Activated CD4-positive, alpha-beta T cell treated with anti-CD3 and anti-CD28 coated beads, Interleukin-10, Interleukin-2, amounts not matched to agents 100 ng/mL and 50 ng/mL, durations not matched to agents 16 hours and 8 hours (primary cell): ENCODE measurements at places on chromosomes 2 and 18.
A peak's percentile ranks its signal among the peaks of the same experiment; 100 is the strongest.

DNA sequence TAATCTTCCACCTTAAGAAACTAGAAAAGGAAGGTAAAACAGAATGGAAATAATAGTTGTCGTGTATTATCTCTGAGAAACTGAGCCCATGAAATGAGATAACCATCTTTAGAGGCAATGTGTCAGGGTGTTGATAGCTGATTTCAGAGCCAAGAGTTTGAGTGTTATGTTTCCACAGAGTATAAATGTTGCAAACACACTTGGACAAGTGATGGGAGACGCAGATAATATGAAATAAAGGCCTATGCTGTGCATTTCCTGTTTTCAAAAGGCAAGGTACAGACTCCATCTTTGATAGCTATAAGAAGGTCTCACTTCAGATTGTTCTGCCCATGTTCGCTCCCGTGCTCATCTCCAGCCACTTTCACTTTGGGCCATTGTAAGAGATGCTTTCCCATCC, 25.9 kb upstream of the DNER start:
- DNase-seq, result no peak

GRCh38 chr2:102061962-102062795, 70.4 kb downstream of the IL1R2 start:
- DNase-seq, result peak; percentile 84

DNA sequence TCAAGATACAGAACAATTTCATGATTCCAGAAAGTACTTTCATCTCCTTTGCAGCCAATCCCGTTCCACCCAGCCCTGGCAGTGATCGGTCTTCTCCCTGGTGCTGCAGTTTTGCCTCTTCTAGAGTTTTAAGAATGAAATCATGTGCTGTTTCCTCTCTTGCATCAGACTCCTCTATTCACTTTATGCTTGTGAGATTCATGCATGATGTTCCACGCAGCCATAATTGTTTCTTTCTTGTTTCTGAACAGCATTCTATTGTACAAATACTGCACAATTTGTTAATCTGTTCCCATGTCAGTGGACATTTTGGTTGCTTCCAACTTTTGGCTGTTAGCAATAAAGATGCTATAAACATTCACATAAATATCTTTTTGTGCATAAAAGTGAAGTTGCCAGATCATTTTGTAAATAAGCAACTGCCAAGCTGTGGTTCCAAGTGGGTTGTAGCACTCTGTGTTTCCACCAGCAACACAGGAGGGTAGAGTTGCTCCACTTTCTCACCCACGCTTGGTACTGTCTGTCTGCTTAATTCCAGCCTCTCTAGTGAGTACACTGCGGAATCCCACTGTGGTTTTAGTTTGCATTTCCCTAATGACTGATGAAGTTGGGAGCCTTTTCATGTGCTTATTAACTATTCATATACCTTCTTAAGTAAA, 104.5 kb downstream of the TWIST2 start:
- no peak for DNase-seq

DNA sequence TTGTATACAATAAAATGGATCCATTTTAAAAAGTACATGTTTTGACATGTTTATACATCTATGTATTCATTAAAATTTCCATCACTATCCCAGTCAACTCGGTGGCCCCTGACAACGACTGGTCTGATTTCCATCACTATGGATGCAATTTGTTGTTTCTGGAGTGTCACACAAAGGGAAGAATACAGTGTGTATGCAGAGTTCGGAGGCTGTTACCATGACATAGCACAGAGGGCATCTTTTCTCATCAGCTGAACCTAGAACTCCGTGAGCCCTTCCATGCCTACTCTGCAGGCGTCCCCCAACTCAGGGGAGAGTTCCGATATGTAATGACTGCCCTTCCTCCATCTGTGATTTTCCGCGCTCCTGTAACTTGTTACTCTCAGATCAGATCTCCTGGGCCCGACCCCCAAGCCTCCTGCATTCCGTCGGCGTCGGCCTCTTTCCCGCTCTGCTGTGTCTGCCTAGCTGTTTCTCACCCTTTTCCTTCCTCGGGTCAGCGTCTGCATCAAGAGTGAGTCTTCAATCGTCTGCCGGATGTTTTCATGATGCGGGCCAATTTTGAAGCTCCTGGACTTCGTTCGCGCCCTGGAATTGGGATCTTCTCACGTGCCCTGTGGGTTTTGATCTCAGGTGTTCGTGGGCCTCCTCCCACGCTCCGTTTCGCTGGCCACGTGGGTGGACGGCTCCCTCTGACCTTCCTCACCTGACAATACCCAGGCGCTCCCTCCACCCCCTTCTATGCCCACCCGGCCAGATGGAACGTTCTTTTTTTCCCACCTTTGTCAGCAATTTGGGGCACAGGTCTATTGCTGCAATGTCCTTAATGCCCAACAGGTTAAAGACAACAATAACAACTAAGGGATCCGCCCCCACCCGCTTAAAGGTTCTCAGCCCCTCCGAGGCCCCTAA, 161.0 kb downstream of the TWIST2 start:
- DNase-seq, result no peak

- DNase-seq, result no peak
Observed at GRCh38 chr18:56563568-56563967, 74.8 kb downstream of the TXNL1 start.

GRCh38 chr2:158912112-158912511, 56.3 kb upstream of the TANC1 start:
- no peak for DNase-seq

DNA sequence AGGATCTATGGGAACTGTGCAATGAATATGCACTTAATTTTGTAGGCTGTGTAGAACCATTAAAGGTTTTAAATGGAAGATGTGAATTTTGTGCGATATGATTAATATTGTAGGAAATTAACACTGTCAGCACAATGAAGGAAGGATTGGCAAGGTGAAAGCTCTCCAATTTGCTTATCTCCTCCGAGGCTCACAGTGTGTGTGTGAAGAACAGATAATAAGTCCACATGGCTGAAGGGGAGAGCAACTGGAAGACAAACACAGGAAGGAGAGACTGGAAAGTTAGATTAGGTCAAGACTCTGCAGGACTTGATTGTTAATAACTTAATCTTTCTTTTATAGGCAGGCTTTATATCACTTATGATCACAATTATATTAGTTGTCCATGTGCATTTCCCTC, 269.7 kb upstream of the VRK2 start:
- DNase-seq, result no peak
